Astrocyte of the hippocampus (primary cell): ENCODE measurements at places on chromosomes 5 and 9.

GRCh38 chr9:18405240-18405639 is 68.7 kb upstream of the ADAMTSL1 start:
- no peak for DNase-seq

DNA sequence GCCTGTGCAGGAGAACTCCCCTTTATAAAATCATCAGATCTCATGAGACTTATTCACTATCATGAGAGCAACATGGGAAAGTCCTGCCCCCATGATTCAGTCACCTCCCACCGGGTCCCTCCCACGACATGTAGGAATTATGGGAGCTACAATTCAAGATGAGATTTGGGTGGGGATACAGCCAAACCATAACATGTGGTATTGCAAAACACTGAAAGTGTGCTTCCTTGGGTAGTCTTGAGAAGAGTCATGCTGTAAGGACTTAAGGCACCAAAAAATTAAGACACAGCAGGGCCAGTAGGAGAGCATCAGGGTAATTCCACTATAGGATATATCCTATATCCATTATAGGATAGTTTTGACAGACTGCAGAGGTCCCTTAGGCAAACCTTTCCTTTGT is 29.4 kb upstream of the GDNF start:
- DNase-seq: no peak

DNA sequence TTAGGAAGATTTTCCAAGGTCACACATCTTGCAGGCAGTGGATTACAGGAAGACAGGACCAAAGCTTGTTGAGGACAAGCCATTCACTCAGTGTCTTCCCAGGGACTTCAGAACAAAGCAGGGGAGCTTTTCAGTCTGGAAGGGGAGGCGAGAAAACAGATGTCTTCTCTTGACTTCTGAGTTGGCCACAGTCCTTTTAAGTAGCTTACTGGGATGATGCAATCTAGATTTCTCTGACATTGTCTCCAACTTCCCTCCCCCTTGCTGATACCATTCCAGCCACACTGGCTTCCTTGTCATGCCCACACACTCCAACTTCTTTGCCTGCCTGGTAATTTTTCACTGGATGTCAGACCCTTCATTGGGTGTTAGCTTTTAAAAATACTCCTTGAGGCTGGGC is 174.2 kb upstream of the TBC1D2 start:
- DNase-seq: no peak

GRCh38 chr5:114335391-114335790 is 26.5 kb upstream of the KCNN2 start:
- DNase-seq: no peak

- DNase-seq: no peak
Measured at GRCh38 chr5:132093271-132093670, 19.7 kb downstream of the CSF2 start.

GRCh38 chr5:152271420-152271819 is 133.7 kb downstream of the NMUR2 start:
- peak; percentile 20 for DNase-seq

DNA sequence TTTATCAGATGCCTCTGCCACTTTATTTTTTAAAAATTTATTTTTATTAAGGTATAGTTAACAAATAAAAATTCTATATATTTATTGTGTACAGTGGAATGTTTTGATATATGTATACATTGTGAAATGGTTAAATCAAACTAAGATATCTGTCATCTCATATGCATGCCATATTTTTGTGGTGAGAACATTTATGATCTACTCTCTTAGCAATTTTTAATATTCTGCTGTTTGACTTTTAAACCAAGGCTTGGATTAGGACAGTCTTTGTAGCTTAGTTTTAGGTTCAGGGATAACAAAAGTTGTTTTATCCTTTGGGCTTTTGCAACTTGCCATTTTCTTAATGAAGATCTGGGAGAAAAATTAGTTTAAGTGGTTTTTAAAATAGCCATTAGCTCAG is 46.0 kb upstream of the CDKN2B start:
- DNase-seq: no peak

DNA sequence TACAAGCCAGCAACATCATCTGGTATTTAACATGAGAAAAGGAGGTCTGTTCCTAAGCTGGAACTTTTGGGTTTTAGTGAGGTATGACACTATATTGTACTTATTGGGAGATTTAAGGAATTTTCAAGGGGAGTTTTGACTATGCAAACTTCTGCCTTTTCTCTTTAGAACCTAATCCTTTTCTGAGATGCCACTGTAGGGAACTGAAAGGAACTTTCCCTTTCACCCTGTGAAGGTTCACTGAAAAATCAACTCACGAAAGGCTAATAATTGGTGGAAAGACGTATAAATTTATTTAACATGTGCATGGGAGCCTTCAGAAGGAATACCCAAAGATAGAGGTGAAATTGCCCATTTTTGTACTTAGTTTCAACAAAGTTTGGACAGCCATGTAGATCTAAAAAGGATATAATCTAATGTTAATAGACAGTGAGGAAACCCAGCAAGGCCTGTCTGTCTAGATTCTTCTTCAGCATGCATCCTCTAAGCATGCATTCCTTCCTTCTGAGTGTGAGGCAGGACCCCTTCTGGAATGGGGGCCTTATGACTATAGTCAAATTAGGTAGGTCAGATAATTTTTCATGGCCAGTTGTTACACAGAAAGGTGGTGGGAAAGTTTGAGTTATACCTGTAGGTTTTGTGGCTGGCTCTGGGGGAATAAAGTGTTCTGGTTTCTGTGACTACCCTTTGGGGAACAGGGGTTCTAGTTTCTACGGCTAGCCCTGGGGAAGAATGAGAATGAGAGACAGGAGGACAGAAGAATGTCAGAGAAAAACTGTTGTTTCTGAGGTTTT is 200.3 kb downstream of the C9orf152 start:
- no peak for DNase-seq
